ENCODE measurements at places on chromosomes 3 and 15.

GRCh38 chr3:55965776-55966175, 478.7 kb upstream of the WNT5A start:
- no peak for DNase-seq

GRCh38 chr15:82178061-82178460, 84.5 kb downstream of the EFL1 start:
- DNase-seq: no peak

DNA sequence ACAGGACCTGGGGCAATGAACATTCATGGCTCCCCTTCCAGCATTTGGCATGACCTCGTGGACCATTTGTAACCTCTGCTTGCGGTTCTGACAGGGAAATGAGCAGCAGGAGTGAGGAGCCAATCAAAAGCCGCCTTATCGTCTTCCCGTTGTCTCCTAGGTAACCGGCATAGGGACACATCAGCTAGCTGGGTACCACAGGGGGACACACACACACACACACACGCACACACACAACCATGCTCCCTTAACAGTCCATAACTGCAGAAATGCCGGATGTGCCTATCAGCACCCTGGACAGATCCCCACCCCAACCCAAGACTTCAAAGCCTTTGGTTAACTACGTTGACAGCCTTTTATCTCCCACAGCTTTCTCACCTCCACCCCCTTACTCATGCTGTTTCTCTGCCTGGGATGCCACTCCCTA, 53.4 kb upstream of the CCDC174 start:
- DNase-seq: peak; percentile 40

DNA sequence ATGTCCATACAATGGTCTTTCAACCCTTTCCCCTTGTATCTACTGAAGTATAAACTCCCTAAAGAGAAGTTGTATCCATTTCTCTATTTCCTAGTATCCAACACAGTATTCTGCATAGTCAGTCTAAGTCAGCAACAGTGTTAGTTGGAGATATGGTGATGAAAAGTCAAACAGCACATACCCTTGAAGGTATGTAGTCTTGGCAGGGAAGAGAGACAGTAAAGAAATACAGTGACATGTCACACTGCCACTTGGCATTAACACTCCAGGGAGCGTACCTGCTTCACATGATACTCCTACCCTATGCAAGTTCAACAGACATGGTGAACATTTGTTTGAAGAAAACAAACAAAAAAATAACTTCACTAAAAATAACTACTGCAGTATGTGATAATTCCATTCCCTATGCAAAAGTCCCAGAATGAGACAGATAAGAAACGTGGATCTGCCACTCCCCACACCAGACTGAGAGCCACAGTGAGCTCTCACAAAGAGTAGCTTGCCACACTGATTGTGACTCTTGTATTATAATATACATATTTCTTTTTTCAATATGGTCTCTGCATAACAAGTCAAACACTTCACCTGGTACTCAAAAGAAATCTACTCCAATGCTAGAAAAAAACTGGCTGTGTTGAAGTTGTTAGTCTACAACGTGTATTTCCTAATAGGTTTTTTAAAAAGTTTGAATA, 5.9 kb downstream of the PDCD10 start:
- no peak for DNase-seq

GRCh38 chr3:43862470-43862869, 171.7 kb downstream of the ABHD5 start:
- DNase-seq: no peak

DNA sequence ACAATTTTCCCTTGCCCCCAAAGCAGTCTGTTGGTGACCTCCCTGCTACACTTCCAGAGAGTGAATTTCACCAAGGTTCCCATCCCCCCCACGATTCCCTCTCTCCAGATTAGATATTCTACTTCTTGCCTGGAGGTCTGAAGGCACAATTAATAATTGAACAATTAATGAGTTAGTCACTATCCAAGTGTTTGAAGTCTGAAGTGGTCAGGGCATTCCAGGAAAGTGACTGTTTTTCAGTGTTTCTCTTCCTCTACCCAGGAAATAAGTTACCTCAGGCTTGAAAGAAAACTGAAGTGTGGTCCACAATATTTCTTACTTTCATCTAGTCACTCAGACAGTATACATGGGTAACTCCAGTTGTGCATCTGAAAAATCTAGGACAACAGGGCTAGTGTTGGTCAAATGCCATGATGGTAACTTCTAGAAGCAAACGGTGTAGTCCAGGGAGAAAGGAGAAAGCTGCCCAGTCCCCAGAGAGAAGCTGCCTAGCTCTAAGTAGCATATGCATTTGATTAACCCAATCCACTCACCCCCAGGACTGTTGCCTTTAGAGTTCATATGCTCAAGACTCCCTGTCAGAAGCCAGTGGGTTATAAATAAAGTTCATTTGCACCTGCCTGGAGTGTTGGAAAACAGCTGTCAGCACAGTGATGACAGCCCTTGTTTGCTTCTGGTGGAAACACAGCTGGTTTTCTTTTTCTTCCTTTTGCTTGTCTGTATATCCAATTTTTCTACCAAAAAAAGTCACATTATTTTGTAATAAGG, 2.3 kb upstream of the TM4SF4 start:
- DNase-seq: no peak

DNA sequence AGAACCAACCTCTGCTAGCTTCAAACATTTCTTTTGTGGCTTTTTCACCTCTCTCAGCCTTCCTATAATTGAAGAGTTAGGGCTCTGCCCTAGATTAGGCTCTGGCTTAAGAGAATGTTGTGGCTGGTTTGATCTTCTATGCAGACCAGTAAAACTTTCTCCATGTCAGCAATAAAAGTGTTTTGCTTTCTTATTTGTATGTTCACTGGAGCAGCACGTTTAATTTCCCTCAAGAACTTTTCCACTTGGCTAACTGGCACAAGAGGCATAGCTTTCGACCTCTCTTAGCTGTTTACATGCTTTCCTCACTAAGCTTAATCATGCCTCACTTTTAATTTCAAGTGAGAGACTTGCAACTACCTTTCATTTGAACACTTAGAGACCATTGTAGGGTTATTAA, 964.7 kb downstream of the ROBO2 start:
- DNase-seq: no peak

GRCh38 chr3:9224490-9224889, 25.0 kb downstream of the SRGAP3 start:
- DNase-seq: no peak

- no peak for DNase-seq
Observed at GRCh38 chr3:118863731-118864322, 170.8 kb downstream of the IGSF11 start.

GRCh38 chr3:7401418-7401817, 540.5 kb downstream of the GRM7 start:
- DNase-seq: no peak

DNA sequence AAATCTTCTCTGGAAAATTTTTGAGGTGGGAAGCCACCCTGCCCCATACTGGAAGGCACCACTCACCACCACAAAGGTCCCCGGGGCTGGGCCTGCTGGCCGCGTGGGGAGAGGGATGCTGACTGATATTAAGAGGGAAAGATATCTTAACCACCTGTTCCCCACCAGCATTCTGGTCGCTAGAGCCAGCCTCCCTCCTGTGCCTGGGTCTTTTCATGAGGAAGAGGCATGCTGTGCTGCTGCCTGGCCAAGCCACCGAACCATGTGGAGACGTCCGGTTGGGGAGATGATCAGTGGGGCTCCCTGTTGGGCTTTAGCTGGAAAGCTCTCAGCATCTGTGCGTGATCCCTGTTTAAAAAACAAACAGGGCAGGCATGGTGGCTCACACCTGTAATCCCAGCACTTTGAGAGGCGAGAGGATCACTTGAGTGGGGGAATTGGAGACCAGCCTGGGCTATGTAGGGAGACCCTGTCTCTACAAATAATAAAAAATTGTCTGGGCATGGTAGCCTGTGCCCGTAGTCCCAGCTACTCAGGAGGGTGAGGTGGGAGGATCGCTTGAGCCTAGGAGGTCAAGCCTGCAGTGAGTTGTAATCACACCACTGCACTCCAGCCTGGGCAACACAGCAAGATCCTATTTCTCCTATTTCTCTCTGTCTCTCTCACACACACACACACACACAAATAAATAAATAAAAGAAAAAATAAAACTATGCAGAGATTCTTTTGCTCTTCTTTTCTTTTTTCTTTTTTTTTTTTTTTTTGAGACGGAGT, 1.0 kb downstream of the KLHL18 start:
- DNase-seq: peak; percentile 39

- no peak for DNase-seq
Observed at GRCh38 chr15:49927189-49927861, 191.7 kb downstream of the ATP8B4 start.

- no peak for DNase-seq
Observed at GRCh38 chr15:85580879-85581278, 200.5 kb downstream of the AKAP13 start.

GRCh38 chr15:40050788-40051470, 11.9 kb upstream of the SRP14 start:
- no peak for DNase-seq

GRCh38 chr3:169772305-169772896, 795 bp upstream of the MYNN start:
- DNase-seq: peak; percentile 92

DNA sequence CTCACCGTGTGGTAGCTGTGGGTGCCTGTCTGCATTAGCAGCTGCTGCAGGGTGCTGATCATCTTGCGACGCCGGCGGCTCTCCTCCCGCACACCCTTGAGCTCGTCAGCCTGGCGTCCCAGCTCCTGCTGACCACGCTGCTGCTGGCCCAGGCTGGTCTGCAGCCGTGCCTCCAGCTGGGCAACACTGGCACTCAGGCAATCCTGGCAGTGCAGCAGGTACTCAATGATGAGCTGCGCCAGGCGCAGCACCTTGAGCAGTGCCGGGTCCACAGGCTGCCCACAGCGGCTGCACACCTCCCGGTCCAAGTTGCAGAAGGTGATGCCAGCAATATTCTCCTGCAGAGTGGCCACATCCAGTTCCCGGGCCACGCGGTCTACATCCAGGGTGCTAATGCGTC, 11.9 kb downstream of the DZIP1L start:
- no peak for DNase-seq

- DNase-seq: no peak
Observed at GRCh38 chr3:2851835-2852234, 258.3 kb downstream of the IL5RA start.

DNA sequence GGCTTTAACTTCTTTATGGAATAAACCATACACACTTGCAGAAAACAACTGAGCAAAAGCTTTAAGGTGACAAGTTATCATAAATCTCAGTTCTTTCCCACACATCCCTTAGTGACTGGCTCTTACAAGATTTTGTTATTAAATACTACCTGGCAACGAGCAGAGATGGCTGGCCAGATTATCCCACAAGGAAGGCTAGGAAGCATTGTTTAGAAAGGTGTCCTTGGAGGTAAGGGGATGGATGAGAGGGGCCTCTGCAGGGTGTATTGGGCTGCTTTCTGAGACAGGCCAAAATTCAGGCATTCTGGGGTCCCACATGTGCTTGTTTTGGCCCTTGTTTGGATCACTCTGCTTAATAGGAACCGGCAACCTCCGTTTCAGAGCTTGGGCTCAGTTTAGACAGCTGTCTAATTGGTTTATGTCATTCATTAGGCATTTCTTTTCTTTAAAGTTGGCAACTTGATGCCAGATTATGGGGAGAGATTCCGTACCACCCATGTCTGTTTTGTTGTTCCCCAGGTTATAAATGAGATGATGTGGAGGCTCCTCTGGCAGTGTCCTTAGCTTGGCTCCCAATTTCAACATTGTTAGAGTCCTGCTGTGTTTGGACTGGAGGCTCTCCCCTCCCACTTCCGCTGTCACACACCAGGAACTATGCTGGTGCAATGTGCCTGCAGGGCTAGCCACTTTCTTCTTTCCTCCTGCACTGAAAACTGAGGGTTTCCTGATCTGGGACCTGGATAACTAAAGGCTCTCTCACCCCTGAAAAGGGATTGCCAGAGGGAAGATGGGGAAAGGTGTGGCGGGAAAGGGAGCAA, 121.1 kb downstream of the TPRG1 start:
- DNase-seq: peak; percentile 88

DNA sequence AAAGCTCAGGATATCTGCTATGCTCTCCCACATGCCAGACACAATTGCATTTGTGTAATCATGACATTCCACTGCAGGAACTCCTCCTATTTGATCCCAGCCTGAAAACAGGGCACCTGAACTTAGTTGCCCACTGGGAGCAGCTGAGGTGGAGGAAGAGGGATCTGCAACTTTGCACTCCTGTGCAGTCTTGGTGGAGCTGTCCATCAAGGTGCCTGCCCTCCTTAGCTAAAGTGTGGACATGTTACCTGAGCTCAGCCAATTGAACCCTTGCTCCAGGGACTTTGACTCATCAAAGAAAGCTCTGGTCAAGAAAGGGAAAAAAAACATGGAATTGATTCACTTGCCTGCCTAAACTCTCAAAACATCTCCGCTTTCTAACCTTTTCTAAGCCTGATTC, 33.3 kb upstream of the TUBGCP5 start:
- no peak for DNase-seq

DNA sequence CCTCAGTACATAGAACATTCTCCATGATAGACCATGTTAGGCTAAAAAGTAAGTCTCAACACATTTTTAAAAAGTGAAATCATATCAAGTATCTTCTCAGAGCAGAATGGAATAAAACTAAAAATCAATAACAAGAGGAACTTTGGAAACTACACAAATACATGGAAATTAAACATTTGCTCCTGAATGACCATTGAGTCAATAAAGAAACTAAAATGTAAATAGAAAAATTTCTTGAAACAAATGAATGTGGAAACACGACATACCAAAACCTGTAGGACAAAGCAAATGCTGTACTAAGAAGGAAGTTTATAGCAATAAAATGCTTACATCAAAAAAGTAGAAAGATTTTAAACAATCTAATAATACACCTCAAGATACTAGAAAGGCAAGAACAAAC, 33.6 kb downstream of the NEK10 start:
- no peak for DNase-seq

DNA sequence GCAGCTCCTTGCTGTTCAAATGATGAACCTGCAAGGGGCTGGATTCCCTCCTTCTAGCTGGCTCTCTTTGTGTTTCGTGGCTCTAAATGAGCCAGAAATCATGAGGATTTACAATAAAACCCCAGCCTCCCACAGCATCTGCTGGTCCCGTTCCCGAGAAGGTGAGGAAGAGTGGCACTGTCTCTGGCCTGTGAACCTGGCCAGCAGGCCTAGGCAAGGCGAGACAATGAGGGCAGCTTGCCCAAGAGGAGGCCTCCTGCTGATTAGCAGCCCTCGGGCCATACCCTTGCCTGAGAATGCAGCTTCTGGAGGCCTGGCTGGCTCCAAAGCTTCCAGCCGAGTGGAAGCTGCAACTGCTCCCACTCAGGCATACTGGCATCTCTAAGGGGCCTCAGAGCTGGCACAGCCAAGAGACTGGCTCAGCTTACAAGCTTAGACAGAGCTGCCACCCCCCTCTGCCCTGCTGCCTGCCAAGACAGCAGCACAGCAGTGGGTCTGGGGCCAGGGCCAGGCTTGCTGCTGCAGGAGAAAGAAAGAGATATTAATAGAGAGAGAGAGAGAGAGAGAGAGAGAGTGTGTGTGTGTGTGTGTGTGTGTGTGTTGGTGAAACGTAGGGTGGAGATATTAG, 76.5 kb downstream of the HMG20A start:
- peak; percentile 51 for DNase-seq

DNA sequence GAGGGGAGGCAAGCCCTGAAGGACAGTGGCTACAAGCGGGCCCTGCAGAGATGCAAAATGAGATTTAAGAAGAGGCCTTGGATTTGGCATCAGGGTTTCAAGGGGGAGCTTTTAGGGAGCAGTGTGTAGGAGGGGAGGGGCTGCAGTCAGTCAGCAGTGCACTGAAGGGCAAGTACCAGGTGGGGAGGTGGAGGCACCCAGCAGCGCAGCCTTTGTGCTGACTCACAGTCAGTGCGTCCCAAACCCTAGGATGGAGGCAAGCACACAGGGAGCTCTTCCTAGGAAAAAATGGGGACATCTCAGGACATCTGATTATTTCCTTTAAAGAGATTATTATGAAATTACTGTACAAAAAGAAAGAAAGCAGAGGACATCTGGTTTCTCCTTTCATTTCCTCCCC, 80.0 kb downstream of the AAGAB start:
- no peak for DNase-seq

Data from NCI-H2081 (cell line).